ENCODE measurements at places on chromosomes 13 and 19.

DNA sequence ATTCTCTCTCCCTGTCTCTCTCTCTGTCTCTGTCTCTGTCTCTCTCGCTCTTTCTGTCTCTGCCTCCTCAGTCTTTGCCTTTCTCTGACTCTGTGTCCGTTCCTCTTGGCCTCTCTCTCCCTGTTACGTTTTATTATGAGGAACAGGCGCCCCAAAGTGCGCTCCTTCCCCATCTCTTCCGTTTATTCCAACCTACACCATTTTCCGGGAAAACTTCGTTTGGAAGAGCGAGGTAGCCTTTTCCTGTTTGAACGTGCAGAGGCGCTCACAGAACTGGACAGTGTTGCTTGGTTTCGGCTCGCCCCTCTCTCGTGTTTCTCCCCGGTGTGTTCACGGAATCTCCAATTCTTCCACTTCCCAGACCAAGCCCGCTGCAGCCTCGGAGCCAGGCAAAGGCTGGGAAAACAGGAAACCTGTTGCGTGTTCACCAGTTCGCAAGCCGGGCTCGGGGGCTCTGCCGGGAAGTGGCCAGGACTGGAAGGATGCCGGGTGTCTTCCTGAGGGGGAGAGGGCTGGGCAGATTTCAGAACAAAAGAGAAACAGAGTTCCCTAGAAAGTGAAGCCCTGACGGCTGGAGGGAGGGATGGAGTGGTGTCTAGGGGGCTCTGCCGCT, 605 bp downstream of the TMEM255B start:
- peak; percentile 65 for DNase-seq

GRCh38 chr19:7104747-7105447, 35.4 kb downstream of the ZNF557 start:
- DNase-seq, result no peak

DNA sequence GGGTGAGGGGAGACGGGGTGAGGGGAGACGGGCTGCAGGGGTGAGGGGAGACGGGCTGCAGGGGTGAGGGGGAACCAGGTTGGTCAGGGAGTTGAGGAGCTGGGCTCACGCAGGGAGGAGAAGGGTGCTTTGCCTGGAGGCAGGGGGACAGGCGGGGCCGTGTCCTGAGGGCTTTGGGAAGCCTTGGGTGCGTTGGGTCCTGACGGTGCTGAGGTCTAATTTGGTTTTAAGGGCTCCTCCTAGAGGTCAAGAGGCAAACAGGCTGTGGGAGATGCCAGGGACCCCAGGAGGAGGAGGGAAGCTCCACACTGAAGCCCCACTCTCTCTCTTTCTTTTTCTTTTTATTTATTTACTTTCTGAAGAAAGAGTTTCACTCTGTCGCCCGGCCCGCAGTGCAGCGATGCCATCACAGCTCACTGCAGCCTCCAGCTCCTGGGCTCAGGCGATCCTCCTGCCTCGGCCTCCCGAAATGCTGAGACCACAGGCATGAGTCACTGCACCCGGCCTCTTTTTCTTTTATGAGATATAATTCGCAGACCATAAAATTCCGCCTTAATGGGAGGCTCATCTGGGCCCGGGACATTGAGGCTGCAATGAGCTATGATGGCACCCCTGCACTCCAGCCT, 9.3 kb upstream of the MISP start:
- DNase-seq, result no peak

DNA sequence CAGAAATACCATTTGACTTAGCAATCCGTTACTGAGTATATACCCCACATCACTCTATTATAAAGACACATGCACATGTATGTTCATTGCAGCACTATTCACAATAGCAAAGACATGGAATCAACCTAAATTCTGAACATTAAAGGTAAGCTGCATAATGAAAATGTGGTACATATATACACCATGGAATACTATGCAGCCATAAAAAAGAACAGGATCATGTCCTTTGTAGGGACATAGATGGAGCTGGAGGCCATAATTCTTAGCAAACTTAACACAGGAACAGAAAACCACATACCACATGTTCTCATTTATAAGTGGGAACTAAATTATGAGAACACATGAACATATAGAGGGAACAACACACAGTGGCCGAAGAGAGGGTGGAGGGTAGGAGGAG, 85.2 kb downstream of the NDFIP2 start:
- DNase-seq, result no peak

DNA sequence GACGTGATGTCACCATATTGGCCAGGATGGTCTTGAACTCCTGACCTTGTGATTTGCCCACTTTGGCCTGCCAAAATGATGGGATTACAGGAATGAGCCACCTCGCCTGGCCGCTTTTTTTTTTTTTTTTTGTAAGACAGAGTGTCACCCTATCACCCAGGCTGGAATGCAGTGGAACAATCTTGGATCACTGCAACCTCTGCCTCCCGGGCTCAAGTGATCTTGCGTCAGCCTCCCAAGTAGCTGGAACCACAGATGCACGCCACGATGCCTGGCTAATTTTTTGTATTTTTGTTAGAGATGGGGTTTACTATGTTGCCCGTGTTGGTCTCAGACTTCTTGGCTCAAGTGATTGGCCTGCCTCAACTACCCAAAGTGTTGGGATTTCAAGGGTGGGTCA, 28.9 kb upstream of the ZNF808 start:
- no peak for DNase-seq

GRCh38 chr13:61777899-61778298, 362.2 kb upstream of the PCDH20 start:
- no peak for DNase-seq

GRCh38 chr13:51308781-51309180, 30.7 kb upstream of the SERPINE3 start:
- no peak for DNase-seq

- DNase-seq, result no peak
These were observed 54.6 kb downstream of the ARHGAP35 start for GRCh38 chr19:46915386-46915785.

- DNase-seq, result no peak
These were observed 63.4 kb downstream of the INSR start for GRCh38 chr19:7230826-7231225.

DNA sequence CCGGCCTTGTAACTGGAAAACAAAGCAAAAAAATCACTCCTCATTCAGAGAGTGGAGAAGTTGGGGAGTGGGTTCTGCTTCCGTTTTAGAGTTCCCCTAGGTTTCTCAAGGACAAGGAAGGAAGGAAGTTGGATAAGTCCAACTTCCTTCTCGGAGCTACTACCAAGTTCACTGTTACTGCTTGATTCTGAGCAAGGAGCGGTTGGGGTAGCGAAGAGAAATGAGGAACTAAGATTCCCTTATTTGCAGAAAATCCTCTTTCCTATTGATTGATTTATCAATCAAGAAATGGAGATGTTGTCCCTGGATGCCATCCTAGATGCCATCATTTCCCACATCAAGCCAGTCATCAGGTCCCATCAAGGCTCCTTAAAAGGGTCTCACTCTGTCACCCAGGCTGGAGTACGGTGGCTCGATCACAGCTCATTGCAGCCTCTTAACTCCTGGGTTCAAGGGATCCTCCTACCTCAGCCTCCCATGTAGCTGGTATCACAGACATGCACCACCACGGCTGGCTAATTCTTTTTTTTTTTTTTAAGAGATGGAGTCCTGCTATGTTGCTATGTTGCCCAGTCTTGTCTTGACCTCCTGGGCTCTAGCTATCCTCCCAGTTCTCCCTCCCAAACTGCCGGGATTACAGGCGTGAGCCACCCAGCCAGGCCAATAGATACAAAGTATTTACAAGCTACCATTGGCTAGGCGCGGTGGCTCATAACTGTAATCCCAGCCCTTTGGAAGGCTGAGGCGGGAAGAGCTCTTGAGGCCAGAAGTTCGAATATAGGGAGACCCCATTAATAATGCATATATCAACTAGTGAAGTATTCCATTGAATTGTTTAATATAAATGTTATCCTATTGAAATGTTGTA, 809 bp upstream of the B9D2 start:
- no peak for DNase-seq

All from AG08396 (cell line).